ENCODE measurements at places on chromosomes 3 and 15. TPM values are rescaled to one million over a fixed set of nuclear protein-coding genes. Genes with fewer than 3 reads are reported as not detected.
A peak's percentile ranks its signal among the peaks of the same experiment; 100 is the strongest.

MKRN3 gene
- not detected for total RNA-seq

DNAH12 gene
- total RNA-seq: not detected

GRM7 gene
- total RNA-seq: not detected

CD86 gene
- total RNA-seq: 0.97 TPM

HTR3D gene
- total RNA-seq: not detected

PARP15 gene
- 0.12 TPM for total RNA-seq

CFAP92 gene
- 1.6 TPM for total RNA-seq

GRCh38 chr3:69384326-69384725, 1.6 kb downstream of the FRMD4B start:
- no peak for DNase-seq
- peaks cover 15% of the 10 kb centered on the region for H3K4me1 ChIP-seq
- no peaks in the 10 kb centered on the region for H3K36me3 ChIP-seq
- H3K4me3 ChIP-seq: no peak overlapping the region
- H3K27me3 ChIP-seq: peaks cover 37% of the 10 kb centered on the region

- no peaks in the 10 kb centered on the region for H3K36me3 ChIP-seq
- no peak overlapping the region for H3K4me3 ChIP-seq
- H3K27me3 ChIP-seq: no peaks in the 10 kb centered on the region
- H3K27ac ChIP-seq: no peak overlapping the region
- 0 out of 2 replicates have a peak, but pooled peaks cover 10% of the 10 kb centered on the region for H3K4me1 ChIP-seq
- DNase-seq: no peak
Measured at GRCh38 chr3:37969596-37970100, 20.9 kb upstream of the VILL start.

DNA sequence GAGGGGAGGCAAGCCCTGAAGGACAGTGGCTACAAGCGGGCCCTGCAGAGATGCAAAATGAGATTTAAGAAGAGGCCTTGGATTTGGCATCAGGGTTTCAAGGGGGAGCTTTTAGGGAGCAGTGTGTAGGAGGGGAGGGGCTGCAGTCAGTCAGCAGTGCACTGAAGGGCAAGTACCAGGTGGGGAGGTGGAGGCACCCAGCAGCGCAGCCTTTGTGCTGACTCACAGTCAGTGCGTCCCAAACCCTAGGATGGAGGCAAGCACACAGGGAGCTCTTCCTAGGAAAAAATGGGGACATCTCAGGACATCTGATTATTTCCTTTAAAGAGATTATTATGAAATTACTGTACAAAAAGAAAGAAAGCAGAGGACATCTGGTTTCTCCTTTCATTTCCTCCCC, 80.0 kb downstream of the AAGAB start:
- H3K27me3 ChIP-seq: no peaks in the 10 kb centered on the region
- H3K4me3 ChIP-seq: no peak overlapping the region
- DNase-seq: no peak
- no peaks in the 10 kb centered on the region for H3K36me3 ChIP-seq

GRCh38 chr3:13123013-13123654, 49.9 kb upstream of the IQSEC1 start:
- H3K4me3 ChIP-seq: no peak overlapping the region
- no peaks in the 10 kb centered on the region for H3K4me1 ChIP-seq
- H3K36me3 ChIP-seq: no peaks in the 10 kb centered on the region

- H3K27me3 ChIP-seq: no peaks in the 10 kb centered on the region
- no peak for DNase-seq
- H3K4me3 ChIP-seq: no peak overlapping the region
- no peaks in the 10 kb centered on the region for H3K36me3 ChIP-seq
Measured at GRCh38 chr3:119911748-119912147, 129.8 kb downstream of the NR1I2 start.

- peak overlapping the region; percentile 92 for H3K4me3 ChIP-seq
- peak; percentile 94 for DNase-seq
- no peaks in the 10 kb centered on the region for H3K36me3 ChIP-seq
- H3K27me3 ChIP-seq: no peaks in the 10 kb centered on the region
- peaks cover 10% of the 10 kb centered on the region for H3K4me1 ChIP-seq
Measured at GRCh38 chr15:82680200-82681102, 29.2 kb downstream of the AP3B2 start.

GRCh38 chr15:90266485-90266884, 1.0 kb downstream of the NGRN start:
- peak overlapping the region; percentile 96 for H3K27ac ChIP-seq
- H3K36me3 ChIP-seq: peaks cover 17% of the 10 kb centered on the region
- peak overlapping the region; percentile 76 for H3K4me3 ChIP-seq
- no peak for DNase-seq
- H3K4me1 ChIP-seq: peaks cover 20% of the 10 kb centered on the region
